Renal cortical epithelial cell (primary cell): ENCODE measurements at places on chromosomes 7 and 10. TPM values are rescaled to one million over a fixed set of nuclear protein-coding genes. Genes with fewer than 3 reads are reported as not detected.
A peak's percentile ranks its signal among the peaks of the same experiment; 100 is the strongest.

- no peak for DNase-seq
Observed at GRCh38 chr10:16795410-16796073, 21.7 kb downstream of the RSU1 start.

GRCh38 chr7:116271963-116272886, 61.9 kb downstream of the TES start:
- DNase-seq, result peak; percentile 98

GRCh38 chr7:41885078-41885477, 182.2 kb upstream of the INHBA start:
- DNase-seq, result peak; percentile 69

DNA sequence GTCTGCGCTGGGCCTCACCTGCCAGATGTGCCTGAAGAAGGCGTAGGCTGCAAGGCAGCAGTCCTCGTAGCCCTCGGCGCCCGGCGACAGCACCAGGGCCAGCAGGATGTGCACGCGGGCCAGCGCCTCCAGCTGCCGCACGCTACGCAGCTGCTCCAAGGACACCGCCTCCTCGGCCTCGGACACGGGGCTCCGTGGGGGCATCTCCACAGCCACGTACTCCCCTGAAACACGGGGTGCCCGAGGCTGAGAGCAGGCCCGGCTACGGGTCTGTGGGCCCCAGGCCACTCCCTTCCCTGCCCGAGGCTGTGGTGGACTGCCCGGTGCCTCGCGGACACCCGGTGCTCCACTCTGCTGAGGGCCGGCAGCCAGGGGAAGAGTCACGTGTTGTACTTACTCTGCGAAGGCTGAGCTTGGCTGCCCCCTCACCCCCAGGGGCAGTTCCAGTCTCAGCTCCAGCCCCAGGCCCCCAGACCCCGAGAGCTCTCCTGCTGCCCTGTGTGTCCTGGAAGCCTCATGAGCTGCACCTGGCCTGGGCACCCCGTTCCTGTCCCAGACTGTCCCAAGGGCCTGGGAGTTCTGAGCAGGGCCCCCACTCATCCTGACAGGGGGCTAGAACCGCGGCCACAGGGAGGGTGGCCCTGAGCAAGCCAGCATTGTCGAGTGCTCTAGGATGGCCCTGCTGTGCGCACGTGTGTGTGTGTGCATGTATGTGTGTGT, 62.8 kb downstream of the CFAP46 start:
- no peak for DNase-seq

- peak; percentile 62 for DNase-seq
Observed at GRCh38 chr7:81299711-81300110, 380.9 kb upstream of the SEMA3C start.

- peak; percentile 58 for DNase-seq
Observed at GRCh38 chr7:135602304-135602703, 44.6 kb downstream of the NUP205 start.

- no peak for DNase-seq
Observed at GRCh38 chr10:44779511-44779910, 131.6 kb upstream of the TMEM72 start.

DNA sequence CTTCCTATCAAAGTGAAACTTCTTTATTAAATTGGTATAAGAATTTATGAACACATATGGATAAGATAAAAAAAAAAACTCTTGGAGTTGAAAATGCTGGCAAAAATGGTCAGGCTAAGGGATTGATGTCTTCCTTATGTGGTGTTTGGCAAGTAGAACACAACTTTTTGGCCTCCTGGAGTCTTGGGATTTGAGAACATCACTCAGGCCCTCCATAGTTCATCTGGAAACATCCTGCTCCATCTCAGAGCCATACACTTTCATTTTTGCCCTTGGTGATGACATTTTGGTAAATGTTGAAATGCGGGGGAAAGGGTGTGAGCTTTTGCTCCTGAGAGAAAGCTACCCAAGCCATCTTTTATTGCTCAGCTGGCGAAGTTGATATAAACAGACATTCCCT, 27.5 kb upstream of the BTBD16 start:
- DNase-seq, result no peak

DNA sequence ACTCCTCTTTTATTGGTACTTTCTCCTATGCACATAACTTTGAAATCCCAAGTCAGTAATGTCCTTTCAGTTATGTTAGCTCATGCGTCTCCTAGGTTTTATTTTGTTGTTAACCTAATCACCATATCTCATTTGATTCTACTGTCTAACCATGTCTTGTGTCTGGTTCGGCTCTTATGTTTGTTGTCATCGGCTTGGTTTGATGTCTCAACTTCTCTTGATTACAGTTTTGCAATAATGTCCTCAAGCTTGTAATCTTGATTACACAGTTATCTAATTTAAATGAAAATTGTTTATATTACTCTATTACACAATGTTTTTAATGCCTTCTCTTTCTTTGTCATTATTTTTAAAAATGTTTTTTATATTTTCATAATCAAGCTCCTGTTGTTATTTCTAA, 35.9 kb upstream of the SEMA3A start:
- no peak for DNase-seq

DNA sequence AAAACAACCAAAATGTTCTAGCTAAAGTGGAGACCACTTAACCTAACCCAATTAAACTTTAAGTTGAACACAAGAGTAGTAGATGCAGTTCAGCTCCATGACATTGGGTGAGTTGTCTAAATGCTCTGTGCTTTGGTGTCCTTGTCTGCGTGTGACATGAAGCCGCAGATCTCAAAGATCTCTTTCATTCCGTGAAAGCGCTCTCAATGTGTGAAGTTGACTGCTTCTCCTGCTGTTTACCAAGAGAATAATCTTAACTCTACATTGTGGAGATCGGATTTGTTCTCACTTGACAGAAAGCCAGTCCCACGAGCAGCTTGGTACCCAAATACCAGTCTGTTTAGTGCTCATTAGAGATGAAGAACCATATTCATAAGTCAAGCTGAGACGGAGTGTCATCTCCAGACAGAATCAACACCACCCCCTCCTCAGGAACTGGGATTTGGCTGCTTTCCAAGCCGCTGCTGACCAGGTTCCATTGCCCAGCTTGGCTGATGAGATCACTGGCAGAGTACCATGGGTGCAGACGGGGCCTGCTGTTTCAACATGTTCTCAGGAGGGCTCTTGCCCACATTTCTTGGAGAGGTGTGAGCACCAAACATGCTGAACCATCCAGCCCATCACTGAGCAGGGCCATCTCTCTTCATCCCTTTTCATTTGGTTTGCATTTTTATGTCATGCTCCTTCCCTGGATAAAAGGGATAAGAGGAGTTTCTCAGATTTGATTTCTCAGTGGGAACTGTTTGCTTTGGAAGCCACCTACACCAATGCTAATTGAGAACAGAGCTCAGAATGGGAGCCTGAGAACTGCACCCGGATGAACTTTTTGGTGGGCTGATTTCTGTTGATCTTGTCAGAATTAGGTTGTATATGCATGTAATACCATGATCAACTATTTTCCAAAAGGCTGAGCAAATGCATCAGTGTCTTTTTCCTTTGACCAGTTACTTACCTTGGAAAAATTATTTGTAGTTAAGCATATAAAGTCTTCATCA, 95.8 kb upstream of the AGBL3 start:
- DNase-seq, result peak; percentile 48

PDGFA gene
- 33.5 and 54.3 TPM in 2 replicates for total RNA-seq

SKIDA1 gene
- total RNA-seq, result 0.69 and 2.1 TPM in 2 replicates

CACNA2D1 gene
- total RNA-seq, result 14.2 and 15.0 TPM in 2 replicates

NUPR2 gene
- 0.20 TPM in 1 of 2 replicates, not detected in the other for total RNA-seq

KCND2 gene
- 0.05 and 0.17 TPM in 2 replicates for total RNA-seq

HOXA1 gene
- 1.0 and 1.8 TPM in 2 replicates for total RNA-seq
